ENCODE measurements at places on chromosomes 13 and 19.

DNA sequence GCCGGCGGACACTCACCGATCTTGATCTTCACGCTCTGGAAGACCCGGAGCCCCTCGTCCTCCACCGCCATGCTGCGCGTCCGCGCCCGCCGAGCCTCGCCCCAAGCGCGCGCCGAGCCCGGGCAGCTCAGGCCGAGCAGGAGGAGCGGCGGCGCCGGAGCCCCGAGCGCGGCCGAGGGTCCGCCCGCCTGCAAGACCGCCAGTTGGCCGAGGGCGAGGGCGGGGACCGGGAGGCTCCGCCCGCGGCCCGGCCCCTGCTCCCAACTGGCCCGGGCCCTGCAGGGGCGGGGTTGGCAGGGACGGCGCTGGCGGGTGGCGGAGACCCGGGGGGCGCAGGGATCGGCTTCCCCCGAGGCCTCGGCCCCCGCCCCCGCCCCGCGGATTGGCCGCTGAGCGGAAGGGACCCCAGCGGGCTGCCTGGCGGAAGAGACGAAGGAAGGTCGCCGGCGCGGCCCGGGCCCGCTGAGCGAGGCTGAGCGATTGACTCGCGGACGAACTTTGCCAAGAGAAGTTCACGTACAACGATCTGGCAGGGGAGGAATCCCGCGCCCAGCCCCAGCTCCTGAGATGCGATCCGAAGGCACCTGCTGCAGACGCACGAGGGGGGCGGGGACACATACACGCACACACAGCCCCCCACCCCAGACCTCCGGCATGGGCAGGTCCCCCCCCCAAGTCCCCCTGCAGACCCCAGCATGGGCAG, at the start of gene RASA3:
Gene RASA3, minus strand, starts transcription at position 205 of the 703 bp plus-strand sequence. Its CDS starts 134 bp downstream, at position 71.
- peak; percentile 95 for DNase-seq

GRCh38 chr19:55209693-55210472, 582 bp upstream of the PTPRH start:
- DNase-seq: no peak

- DNase-seq: no peak
These were observed 9.5 kb downstream of the FGF22 start for GRCh38 chr19:648904-649801.

GRCh38 chr13:33453936-33454335, 168.4 kb upstream of the STARD13 start:
- DNase-seq: peak; percentile 56

DNA sequence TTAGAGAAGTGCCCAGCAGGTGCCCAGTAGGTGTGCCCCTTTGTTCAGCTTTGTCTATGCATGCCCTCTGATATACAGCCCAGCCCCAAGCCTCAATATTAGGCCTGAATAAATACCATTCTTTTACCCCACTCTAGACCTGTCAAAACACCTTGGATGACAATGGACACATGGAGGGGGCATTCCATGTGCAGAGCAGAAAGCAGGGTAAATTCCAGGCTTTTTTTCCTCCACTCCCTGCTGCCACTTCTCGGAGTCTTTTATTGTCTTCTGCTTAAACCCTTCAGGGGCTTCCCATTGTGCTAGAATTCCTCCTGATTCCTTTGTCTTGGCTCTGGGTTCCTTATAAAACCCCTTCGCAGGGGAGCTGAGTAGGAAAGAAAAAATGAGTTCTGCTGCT, 5.8 kb upstream of the FRY start:
- DNase-seq: no peak

- peak; percentile 93 for DNase-seq
These were observed at the start of the genes COL4A1 and COL4A2 for GRCh38 chr13:110306960-110307766. TSS of gene COL4A1 (minus strand) at chr13:110307157. CDS start at chr13:110307027, 130 bp downstream. TSS of gene COL4A2 (plus strand) at chr13:110307284. CDS start at chr13:110307904, 620 bp downstream.

DNA sequence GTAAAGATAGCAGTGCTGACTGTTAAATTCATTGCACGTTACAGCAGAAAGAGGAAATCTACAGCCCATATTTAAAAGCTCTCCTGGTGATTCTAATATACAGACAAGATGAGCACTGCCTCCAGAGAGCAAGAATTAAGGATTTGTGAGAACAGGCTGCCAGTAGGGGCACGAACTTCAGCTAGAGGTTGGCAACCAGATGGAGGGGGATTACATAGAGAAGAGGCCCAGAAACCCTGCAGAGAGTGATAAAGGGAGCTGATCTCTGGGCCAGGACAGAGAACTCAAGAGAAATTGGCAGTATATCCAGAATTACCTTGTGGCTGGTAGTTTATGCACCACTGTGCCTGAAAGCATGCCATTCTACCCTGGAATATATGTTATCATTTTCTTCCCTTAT, 144.8 kb downstream of the UFM1 start:
- DNase-seq: no peak

DNA sequence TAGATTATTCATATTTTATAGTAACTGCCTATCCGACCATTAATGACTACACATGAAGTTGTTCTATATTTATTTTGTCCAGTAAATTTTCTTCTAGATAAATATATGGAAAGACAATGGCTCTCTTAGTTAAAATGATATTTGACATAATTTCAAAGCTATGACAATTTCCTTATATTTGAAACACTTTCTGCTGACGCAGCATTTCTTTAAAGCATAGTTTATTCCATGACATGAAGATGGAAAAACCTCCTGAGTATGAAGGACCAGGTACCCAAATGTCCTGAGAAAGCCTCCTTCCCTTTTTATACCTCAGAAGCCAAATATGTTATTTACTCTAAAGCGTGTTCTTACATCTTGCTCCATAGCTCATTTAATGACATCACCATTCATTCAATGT, 831.6 kb downstream of the EFNB2 start:
- no peak for DNase-seq

DNA sequence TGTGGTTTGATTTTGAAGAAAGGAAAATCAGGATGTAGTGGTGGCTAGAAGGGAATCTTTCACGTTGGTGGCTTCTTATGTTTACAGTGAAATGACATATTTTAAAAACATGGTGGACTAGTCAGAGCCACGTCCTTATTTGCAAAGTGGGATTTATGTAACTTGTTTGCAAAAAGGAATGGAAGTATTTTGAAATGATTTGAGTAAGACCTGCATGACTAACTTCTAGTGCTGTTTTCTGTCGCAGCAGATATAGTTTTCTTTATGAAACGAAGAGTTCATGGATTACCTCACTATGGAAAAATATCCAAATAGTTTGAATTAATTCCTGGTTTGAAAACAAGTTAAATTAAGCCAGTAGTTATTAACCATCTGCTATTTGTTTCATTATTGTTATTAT, 476.5 kb downstream of the MYO16 start:
- no peak for DNase-seq

GRCh38 chr13:43555667-43556066, 231.1 kb downstream of the ENOX1 start:
- DNase-seq: no peak

All from muscle of leg (tissue), 16 donors.